Temporal lobe (tissue), 4 donors: ENCODE measurements at places on chromosomes 3 and 15. TPM values are rescaled to one million over a fixed set of nuclear protein-coding genes. Genes with fewer than 3 reads are reported as not detected.

The CILP gene
- total RNA-seq: 0.25 TPM

The ROPN1 gene
- total RNA-seq: not detected

The FSTL1 gene
- total RNA-seq: 55.1 TPM

The MESP2 gene
- total RNA-seq: not detected
